MM.1S (cell line): ENCODE measurements at places on chromosomes 2 and 18.

- peak; percentile 48 for DNase-seq
Measured at GRCh38 chr2:215828528-215829184, 184.7 kb downstream of the MREG start.

GRCh38 chr2:182068811-182069210 is 83.2 kb downstream of the PPP1R1C start:
- no peak for DNase-seq

DNA sequence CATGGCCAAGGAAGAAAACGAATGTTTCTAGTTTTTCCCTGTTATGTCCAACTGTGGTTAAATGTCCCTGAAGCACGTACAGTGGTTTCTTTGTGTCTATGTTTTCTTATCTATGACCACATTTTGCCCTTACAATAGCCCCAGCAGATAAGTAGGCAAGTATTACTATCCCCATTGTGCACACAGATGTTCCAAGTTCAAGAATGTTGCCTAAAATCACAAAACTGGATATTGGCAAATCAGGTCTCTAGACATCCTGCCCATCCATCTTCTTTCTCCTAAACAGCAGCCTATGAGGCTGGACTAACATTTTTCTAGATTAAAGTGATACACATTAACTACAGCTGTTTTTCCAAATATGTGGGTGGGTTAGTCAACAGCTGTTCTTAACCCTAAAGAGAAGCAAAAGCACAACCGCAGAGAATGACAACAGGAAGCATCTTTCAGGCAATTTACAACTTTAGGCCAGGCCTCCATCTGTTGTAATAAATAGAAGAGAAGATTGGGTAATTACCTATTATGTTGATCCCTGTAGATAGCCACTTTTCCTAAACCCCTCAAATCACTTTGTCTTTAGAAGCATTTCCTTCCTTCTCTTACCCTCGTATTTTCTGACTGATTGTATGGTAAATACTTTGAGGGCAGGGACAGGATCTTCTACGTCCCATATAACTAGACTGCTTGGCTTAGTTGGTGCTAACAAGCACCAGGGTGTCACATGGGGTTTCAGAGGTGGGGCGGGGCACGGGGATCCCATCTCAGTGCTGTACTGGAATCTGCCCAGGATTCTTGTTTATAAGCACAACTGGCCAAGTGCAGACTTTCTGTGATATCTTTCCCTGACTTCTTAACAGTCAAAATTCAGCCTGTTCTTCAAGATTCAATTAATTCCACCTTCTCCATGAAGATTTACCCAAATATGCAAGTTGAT is 132.1 kb upstream of the SETBP1 start:
- no peak for DNase-seq

DNA sequence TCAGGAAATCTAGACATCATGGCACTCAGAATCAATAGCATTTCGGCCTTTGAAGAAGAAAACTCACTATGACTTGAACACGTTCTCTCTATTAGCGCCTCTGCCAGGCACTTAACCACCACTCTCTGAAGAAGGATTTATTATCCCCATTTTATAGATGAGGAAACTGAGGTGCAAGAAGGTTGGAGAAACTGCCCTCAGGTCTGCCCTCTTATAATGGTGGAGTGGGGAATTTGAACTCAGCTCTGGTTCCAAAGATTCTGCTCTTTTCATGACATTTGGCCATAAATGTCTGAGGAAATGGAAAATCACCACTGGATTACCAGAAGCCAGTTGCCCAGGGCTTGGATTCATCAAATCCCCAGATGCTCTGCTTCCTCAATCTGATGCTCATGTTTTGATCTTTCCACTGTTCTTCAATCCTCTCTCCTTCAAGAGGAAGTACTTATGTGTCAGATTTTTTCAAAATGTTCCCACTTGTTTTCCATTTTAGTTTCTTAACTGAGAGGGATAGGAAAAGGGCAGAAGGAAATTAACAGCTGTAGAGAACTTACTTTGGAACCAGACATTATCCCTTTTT is 68.1 kb downstream of the ANTXR1 start:
- no peak for DNase-seq

DNA sequence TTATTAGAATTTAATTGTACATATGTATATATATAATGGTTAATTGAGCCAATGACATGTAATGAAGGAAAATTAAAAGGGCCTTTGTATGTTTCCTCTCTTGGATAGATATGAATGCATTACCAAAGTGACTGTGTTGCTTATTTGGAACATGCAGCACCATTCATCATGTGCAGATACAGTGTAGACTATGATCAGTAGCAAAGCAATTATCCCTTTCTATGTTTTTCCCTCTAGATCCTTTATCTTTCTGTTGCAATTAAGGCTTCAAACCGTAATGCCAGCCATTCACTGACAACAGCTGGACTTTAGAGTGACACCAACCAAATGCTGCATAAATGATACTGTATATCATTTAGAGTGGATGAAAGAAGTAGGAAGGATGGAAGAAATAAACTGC is 565.2 kb downstream of the NRXN1 start:
- DNase-seq: no peak

GRCh38 chr18:24048261-24048660 is 33.7 kb downstream of the TTC39C start:
- no peak for DNase-seq

DNA sequence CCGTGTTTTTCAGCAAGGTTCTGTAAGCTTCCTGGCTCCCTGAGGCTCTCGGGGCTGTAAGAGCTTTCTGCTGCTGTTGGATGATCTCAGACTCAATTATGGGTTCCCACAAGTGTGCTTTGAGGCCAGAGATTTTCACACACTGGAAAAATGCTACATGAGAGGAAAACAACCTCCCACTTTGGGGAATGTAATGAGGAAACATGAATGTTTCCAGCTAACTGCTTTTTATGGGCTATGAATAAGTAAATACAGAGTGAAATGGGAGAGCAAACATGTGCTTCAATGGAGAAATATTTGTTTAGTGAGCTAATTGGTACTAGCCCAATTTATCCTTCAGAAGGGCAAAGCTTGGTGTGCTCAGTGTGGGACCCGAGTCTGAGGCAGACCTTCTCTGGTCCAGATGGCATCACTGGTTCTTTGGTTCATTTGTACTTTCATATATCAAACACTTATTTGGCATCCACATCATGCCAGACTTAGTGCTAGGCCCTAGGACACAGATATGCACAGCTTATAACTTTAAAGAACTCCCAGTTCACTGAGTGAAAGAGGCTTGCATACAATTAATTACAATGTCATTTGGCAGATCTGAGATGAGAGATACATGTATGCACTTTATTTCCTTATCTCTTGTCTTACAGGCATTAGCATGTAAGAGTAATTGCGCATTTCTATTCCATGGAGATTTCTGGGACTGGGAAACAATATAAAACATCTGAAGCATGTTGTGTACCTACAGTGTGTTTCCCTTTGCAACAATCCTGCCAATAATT is 248.8 kb downstream of the RDH14 start:
- DNase-seq: no peak

- no peak for DNase-seq
Measured at GRCh38 chr18:67550872-67551520, 34.5 kb upstream of the DSEL start.

DNA sequence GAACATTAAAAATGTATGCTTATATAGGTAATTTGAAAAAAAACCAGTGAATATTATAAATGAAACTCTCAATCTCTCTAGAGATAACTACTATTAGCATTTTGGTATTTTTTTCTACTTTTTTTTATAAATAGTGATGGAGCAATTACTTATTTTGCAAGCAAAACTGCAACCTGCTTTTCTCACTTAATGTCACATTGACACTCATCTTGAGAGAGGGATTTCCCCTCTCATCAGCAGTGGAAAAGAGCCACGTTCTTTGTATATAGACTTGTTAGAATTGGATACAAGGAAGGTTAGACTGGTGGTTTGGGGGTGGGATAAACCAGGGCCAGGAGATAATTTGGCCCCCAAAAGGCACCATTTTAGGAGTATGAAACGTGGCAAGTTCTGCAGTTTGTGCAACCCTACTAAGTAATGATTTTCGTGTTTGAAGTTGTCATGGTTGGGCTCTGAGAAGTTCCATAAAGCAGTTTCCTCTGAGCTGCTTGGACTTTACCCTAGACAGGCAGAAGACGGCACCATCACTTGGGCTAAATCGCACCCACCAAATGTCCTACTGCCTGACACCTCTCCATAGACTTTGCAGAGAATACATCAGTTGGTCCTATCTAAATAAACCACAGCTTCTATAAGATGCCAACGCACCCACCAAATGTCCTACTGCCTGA is 194.0 kb downstream of the ACTR3 start:
- no peak for DNase-seq

- no peak for DNase-seq
Measured at GRCh38 chr18:76764291-76764901, 58.0 kb upstream of the ZNF236 start.

- no peak for DNase-seq
Measured at GRCh38 chr2:128271597-128271910, 47.1 kb downstream of the HS6ST1 start.

DNA sequence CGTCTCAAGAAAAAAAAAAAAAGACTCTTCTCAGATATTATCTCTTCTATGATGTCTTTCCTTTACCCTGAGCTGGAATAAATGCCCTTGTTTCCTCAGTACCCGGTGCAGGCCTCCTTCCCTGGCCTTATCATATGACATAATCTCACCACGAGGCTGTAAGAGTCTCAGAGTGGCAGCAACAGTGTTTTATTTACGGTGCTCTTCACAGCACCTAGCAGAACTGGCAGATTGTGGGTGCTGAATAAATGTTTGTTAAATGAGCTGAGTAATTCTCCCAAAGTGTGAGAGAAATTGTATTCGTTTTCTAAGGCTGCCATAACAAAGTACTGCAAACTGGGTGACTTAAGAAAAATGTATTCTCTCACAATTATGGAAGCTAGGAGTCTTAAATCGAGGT is 82.8 kb upstream of the CD28 start:
- no peak for DNase-seq

DNA sequence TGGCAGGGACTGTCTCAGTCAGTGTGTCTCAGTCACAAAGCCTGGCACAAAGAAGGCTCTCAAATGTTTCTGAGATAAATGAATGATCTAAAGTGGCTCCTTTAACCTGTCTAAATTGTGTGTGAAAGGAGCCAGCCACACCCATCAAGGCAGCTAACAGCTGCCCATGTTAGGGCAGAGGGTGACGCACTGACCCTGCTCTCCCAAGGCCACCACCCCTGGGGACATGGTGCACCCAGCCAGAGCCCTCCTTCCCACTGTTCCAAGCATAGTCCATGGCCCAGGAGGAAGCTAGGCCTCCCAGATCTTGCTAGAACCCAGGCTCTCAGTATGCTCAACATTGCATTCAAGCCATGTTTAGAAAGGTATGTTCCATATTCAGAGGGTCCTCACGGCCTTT is 100.3 kb downstream of the KLHL29 start:
- DNase-seq: no peak

GRCh38 chr18:65282096-65282495 is 468.7 kb upstream of the CDH7 start:
- DNase-seq: no peak

DNA sequence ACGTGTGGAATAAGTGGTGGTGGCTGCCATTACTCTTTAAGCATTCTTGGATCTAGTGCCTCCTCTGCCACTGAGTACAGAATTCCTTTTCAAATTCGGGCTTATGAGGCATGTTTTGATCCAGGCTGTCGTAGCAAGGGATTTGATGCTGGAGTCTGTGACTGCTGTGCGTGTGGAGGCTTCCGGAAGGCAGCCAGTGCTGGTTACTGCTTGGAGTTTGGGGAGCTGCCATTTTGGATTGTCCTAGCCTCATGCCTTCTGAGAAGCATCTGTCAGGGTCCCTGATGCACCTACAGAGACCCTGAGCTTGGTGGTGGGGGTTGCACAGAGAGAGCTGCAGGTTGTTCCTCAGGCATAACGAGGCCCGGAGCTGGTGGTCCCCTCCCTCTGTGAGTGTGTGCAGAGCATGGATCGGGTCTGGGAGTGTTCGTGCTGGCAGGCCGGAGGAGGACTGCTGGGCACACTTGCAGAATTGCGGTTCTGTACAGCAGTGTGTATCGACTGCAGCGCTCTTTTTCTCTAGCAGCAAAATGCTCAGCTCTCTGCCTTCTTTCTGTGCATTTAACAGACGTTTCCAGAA is 7.7 kb downstream of the HPCAL1 start:
- no peak for DNase-seq

DNA sequence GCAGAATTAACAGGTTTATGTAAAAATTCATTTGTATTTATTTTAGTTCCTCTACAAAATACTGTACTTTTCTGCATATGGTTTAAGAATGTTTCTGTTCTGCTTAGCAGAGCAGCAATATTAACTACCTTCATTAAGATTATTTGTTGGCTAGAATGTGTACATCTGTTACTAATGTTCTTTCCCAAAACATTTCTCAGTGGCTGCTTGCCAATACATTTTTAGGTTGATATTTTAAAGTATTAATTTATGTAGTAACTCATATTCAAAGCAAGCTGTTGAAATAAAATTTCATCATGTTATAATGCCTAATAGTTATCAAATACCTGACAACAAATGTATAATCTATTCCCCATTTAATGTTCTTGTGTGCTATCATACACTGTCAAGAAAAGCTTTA is 40.3 kb downstream of the PRKD3 start:
- no peak for DNase-seq

- DNase-seq: no peak
Measured at GRCh38 chr18:766550-766860, 45.5 kb downstream of the YES1 start.

DNA sequence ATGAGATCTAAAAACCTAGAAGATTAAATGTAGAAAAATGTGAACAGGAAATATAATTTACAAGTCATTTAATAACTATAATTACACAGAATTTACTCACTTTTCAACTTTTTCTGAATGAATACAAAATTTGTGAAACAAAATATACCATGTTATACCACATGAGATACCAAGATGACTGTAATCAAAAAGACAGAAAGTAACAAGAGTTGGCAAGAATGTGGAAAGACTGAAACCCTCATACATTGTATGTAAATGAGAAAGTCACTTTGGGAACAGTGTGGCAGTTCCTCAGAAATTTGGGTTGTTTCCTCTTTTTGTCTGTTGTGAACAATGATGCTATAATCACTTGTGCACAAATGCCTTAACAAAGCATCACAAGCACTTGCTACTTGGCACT is 145.4 kb upstream of the ZNF804A start:
- DNase-seq: no peak

- no peak for DNase-seq
Measured at GRCh38 chr2:8337321-8337720, 344.5 kb upstream of the ID2 start.

DNA sequence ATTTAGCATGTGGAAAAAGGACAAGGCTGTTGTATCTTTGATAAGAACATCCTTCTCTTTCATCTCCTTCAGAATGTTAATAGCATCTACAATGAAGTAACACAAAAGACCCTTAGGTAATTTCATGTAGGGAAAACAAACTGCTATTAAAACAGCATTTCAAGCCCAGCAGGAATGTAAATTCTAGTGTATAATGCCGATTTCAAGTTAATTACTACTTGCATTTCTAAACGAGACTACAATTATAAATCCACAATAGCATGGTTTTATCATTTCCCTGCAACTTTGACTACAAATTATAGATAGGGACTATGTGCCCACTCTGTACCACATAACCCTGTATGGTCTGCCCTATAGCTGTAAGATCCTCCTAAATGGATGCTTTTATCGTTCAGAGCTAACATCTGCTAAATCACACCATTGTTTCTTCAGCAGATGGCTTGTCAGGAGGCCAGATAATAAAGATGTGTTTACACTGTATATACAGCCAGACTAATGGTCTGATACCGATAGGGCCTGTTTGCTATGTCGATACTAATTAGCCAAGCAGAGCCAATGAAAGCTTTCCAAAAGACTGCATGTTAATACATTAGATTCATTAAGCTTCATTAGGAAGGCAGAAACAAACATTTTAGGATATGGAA is 51.9 kb downstream of the LRPPRC start:
- no peak for DNase-seq

GRCh38 chr18:35267161-35267651 is 22.8 kb downstream of the ZSCAN30 start:
- no peak for DNase-seq
